ENCODE measurements at places on chromosomes 16 and 17.

DNA sequence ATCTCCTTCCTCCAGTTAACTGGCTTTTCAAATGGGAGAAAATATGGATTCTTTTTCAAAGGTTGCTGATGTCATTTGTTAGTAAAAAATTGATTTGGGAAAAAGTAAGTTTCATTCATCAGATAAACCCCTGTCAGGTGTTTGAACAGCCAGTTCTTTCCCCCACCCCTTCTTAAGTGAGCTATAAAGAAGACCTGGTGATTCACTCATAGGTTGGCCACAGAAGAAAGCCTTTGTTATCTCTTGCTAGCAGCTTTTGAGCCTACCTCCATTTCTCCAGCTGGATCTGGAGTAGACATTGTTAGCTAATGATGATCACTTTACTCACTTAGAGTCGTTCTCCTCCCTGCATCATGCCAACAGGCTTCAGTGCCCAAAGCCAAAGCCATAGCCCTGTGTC, 63.0 kb downstream of the NLK start:
- no peak for DNase-seq

DNA sequence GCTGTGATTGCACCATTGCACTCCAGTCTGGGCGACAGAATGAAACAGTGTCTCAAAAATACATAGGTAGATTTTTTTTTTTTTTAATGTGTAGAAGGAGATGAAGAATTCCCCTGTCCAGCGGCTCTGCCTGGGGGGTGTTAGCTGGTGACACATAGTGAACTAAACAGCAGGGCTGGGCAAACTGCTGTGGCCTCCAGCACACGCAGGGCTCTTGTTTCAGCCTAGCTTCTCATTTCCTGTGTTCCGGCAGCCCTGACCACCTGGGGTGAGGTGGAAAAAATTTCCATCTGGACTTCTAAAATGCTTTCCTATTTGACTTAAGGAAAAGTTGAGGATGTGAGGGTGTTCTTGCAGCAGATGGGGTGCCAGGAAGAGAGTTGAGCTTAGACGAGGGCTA, 33.3 kb upstream of the RGS9 start:
- no peak for DNase-seq

GRCh38 chr16:11734025-11734652, 8.5 kb downstream of the TXNDC11 start:
- DNase-seq, result no peak

DNA sequence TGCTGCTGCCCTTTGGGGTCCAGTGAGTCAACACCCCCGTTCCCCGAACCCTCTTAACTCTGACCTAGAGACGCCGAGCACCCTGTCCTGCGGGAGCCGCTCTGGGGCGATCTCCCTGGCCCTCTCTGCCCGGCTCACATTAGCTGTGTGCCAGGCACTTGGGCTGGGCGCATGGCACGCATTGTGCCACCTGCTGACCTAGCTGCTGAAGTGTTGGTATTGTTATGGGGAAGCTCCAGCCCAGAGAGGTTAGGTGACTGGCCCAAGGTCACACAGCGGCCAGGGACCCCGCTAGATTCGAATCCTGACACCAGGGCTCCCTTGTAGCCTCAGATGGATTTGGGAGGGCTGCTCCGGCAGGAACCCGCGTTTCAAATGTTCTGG, 1.1 kb downstream of the HSD17B1 start:
- no peak for DNase-seq

DNA sequence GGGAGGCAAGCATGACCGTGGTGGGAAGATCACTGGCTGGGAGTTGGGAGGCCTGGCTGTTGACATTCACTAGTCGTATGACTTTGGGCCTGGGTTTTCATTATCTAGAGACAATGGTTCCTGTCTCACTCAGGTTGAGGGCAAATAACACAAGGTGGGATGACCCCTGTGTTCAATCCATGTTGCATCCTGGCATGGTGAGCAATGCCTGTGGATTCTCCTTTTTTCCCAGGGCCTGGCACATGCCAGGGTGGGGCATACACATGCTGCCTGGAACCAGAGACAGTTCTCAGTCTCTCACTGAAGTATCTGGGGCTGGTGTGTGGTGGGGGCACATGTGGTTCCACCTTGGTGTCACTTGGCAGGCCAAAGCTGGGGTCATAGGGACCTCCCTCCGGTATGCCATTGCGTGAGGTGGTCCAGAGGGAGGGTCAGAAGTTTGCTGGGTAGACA, 5.4 kb downstream of the THRA start:
- no peak for DNase-seq

GRCh38 chr16:75632857-75633256, 9.8 kb upstream of the ADAT1 start:
- peak; percentile 76 for DNase-seq

DNA sequence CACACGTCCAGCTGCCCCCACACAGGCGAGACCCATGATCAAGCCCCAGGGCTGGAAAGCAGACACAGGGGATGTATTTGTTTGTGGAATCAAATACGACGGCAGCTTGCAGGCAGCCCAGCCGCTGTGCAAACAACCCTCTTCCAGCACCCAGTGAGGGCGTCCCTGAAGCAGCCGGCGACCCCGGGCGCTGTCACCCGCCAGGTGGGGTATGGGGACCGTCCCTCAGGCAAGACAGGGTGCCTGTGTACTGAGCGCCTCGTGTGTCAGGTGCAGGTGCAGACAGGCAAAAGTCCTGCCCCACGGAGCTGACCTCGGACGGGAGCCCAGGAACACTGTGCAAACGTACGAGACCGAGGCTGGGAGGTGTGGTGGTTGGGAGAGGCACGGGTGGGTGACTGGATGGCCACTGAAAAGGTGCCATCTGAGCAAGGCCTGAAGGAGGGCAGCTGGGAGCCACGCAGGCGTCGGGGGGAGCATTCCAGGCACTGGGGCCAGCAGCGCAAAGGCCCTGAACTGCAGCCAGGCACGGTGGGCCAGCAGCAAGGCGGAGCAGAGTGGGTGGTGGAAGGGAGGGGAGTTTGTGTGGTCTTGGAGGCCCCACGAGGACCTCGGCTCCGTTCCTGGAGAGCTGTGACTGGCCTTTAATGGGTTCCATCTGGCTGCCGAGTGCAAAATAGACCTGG, 48.5 kb downstream of the CBFA2T3 start:
- no peak for DNase-seq

All from NCI-H510A treated with DMSO at 0.1 percent for 48 hours (cell line).